Naive thymus-derived CD8-positive, alpha-beta T cell (primary cell): ENCODE measurements at places on chromosomes 3 and 15.
A peak's percentile ranks its signal among the peaks of the same experiment; 100 is the strongest.

GRCh38 chr3:155244216-155244615 lies 49.3 kb downstream of the STRIT1 start:
- no peaks in the 10 kb centered on the region for H3K4me1 ChIP-seq
- no peaks in the 10 kb centered on the region for H3K36me3 ChIP-seq
- H3K4me3 ChIP-seq, result no peak overlapping the region
- peaks cover 4% of the 10 kb centered on the region for H3K27me3 ChIP-seq
- no peak overlapping the region for H3K27ac ChIP-seq
- DNase-seq, result no peak

DNA sequence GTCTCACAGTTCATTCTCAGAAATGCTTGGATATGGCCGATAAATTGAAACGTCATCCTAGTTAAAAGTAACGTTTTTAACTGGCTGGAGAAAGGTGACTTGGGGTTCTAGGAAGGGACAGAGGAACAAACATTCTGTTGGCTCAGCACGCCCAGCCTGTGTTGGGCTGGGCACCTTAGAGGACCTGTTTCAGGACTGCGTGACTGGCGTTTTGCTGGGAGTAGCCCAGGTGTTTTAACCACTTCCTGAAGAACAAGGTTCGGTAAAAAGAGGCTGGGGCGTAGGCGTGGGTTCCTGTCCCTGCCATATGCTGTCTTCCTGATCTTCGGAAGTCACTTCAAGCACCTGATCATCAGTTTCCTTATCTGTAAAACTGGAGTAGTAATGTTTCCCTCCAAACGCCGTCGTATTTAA lies 1.1 kb upstream of the TLNRD1 start:
- H3K27ac ChIP-seq, result peak overlapping the region; percentile 95
- H3K27me3 ChIP-seq, result no peaks in the 10 kb centered on the region
- peak; percentile 16 for DNase-seq
- peak overlapping the region; percentile 93 for H3K4me3 ChIP-seq
- H3K4me1 ChIP-seq, result peaks cover 39% of the 10 kb centered on the region

- H3K36me3 ChIP-seq, result no peaks in the 10 kb centered on the region
- peak overlapping the region; percentile 88 for H3K4me3 ChIP-seq
- peak overlapping the region; percentile 70 for H3K27ac ChIP-seq
Observed at GRCh38 chr3:105365391-105366325, 1.1 kb upstream of the ALCAM start.

DNA sequence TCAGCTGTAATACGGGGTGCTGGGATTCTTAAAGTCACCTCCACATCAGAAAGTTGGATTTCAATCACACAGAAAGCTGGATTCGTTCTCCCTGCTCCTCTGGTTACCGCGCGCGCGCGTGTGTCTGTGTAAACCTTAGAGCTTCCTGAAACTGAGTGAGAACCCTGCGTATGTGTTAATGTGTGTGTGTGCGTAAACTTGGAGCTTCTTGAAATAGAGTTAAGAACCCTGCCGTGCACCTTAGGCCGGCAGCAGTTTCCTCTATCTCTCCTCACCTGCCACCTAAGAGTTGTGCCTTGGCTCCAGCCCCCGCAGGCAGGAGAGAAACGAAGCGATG lies 531 bp downstream of the LZTFL1 start:
- H3K27me3 ChIP-seq, result no peaks in the 10 kb centered on the region
- peaks cover 16% of the 10 kb centered on the region for H3K4me1 ChIP-seq
- peak overlapping the region; percentile 96 for H3K4me3 ChIP-seq
- no peaks in the 10 kb centered on the region for H3K36me3 ChIP-seq
